DMS53 (cell line): ENCODE measurements at places on chromosomes 2 and 18.

DNA sequence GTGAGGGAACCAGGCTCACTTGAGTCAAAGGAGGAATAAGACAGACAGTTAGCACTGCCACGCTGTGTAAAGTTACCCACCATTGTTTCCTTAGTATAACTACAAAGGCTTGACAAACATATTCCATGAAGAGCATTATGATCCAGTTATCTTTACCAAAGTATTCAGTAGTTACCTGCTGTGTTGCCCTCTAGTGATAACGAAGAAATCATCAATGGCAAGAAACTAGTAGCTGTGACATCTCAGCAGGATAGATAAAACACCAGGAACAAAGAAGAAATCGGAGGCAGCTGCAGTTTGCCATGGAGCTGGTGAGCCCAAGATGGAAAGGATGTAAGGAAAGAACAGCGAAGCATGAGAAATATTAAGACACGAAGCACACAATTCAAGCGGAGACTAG is 215.3 kb upstream of the FSHR start:
- DNase-seq: no peak

DNA sequence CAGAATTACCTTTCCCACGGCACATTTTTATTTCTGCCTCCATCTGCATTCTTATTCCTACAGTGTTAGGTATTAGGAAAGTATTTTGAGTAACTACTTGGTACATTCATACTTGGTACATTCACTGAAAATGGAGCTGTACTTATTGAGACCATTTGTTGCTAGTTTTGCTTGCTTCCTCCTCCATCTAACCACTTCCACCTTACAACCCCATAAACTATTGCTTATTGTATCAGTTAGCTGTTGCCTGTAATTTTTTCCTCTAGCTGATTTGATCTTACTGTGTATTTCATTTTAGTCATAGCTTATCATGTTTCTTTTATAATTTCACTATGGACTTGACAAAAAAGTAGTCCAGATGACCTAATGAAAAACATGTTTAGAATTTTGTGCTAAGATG is 50.7 kb downstream of the AFTPH start:
- DNase-seq: no peak

DNA sequence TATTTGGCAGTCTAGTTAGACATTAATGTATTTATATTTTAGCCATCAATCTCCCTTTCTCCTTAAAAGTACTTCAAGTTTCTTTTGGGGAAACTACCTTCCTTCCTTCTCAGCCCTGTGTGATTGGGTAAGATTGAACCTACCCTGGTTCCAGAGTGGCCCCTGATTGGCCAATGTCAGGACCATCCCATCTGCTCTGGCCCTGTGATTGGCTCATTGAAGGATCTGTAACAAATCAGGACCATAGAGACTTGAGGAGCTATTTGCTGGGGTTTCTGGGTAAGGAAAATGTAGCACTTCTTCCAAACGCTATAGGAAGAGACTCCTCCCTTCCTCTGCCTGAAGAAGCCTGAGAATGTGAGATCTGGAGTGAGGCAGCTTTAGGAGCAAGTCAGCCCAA is 59.3 kb downstream of the AQP4 start:
- DNase-seq: no peak

DNA sequence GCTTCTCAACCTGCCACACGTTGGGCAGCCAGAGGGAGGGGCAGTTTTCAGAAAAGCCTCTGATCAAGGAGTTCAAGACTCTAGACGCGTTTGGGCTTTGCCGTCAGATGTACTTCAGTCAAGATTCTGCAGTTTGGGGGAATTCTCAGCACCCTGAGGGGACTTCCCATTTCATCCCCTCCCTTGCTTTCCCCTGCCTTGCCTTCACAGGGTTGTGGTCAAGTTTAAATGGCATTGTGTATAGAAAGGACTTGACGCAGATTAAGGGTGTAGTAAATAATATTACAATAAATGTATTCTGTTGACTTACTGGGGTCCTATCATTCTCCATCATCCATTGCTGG is 198.3 kb upstream of the NABP1 start:
- DNase-seq: no peak
